ENCODE measurements at places on chromosomes 7 and 10.

GRCh38 chr10:523925-524324, 165.5 kb downstream of the DIP2C start:
- DNase-seq: no peak

DNA sequence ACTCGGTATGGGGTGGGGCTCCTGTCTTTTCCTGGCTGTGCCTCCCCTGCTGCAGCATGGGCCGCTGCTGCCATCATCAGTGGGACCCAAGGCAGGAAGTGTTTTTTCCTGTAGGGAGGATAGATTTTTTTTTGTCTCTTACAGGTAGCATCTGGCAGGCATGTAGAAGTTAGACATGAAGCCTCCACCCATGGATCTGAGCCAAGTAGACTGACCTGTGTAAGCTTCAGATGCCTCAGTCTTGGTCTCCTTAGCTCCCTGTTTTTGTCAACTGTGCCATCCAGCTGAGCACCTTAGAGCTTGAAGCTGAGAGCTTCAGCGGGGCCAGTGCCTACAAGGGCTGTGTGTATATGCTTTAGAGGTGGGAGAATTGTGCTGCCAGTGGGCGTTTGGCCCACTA, 93.5 kb downstream of the AUTS2 start:
- no peak for DNase-seq

DNA sequence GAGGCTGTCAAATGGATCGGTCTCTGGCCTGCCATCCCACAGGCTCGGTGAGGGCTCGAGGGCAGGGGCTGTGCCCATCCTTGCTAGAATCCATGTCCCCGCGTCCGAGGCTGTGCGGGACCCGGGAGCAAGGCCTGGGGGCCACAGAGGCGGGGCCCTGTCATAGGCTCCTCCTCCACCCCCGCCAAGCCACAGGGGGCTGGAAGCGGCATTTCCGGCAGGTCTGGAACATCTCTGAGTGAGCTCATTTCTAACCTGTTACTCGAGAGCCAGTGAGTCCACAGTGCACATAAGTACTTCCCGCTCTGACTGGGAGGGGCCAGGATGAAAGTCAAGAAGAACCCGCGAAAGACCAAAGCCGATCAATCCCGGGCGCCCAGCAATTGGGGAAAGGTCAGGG, 57.6 kb downstream of the NKX6-2 start:
- DNase-seq: no peak

- peak; percentile 48 for DNase-seq
Measured at GRCh38 chr7:40604601-40605438, 470.0 kb downstream of the SUGCT start.

Data from fibroblast of skin of right biceps (primary cell).